Endothelial cell (in vitro differentiated cells): ENCODE measurements at places on chromosomes 1 and 21. TPM values are rescaled to one million over a fixed set of nuclear protein-coding genes. Genes with fewer than 3 reads are reported as not detected.
A peak's percentile ranks its signal among the peaks of the same experiment; 100 is the strongest.

The ZMYND12 gene
- total RNA-seq: 1.1 TPM

The DISP1 gene
- 27.2 TPM for total RNA-seq

The CFHR5 gene
- total RNA-seq: not detected

GRCh38 chr1:58899587-58900271 lies 115.9 kb upstream of the JUN start:
- H3K4me1 ChIP-seq: peaks cover 78% of the 10 kb centered on the region
- DNase-seq: no peak
- H3K27ac ChIP-seq: peak overlapping the region; percentile 97
- no peaks in the 10 kb centered on the region for H3K27me3 ChIP-seq
- H3K36me3 ChIP-seq: no peaks in the 10 kb centered on the region

DNA sequence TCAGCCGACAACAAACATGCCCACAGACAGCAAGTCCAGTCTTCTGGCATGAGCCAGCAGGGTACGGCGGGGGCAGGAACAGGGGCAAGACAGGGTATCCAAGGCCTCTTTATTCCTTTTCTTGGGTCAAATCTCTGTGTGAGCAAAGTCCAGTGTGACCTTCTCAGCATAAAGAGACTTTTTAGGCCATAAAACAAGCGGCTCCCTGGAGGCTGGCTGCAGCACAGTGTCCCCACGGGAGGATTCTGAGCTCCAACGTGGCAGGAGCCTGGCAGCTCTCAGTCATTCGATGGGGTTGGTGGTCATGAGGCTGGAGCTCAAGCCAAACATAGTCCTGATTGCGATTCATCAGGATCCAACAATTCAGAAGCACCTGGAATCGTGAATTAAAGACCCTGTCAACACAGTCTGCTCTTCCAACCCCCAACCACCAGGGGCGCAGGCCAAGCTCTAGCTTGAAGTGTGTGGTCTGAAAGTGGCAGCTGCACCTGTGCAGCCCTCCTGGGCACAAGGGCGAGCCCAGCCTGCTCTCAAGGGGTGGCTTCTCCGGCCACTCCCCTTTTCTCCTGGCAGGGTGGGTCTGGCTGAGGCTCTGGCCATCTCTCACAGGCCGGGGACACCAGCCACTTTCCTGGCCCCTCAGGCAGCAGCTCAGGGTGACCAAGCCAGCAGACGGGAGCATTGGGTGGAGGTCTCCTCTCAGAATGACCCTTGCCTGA lies 62.1 kb downstream of the SLC66A1 start:
- H3K27me3 ChIP-seq: peaks cover 4% of the 10 kb centered on the region
- DNase-seq: peak; percentile 49
- no peaks in the 10 kb centered on the region for H3K4me1 ChIP-seq
- peaks cover 32% of the 10 kb centered on the region for H3K36me3 ChIP-seq

GRCh38 chr1:158177700-158178450 lies 2.8 kb upstream of the CD1D start:
- H3K27me3 ChIP-seq: peaks cover 18% of the 10 kb centered on the region
- H3K4me1 ChIP-seq: peaks cover 18% of the 10 kb centered on the region
- H3K27ac ChIP-seq: no peak overlapping the region

DNA sequence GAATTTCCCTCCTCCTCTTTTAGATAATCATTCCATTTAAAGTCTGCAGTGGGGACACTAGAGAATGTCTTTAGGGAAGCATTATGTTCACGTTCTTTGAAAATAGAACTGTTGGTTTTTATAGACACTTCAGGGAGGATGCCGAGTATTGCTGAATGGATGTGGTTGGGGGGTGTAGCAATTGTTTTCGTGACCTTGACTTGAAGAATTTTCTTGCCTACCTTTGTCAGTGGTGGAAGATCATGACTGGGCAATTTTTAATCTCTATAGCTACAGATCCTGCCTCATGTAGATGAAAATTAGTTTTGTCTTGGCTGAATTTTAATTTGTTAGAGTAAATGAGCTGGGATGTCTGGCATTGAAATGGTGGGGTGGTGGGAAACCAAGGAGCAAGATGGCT lies 3.8 kb downstream of the SMG7 start:
- DNase-seq: no peak
- peaks cover 6% of the 10 kb centered on the region for H3K36me3 ChIP-seq
- no peak overlapping the region for H3K4me3 ChIP-seq

DNA sequence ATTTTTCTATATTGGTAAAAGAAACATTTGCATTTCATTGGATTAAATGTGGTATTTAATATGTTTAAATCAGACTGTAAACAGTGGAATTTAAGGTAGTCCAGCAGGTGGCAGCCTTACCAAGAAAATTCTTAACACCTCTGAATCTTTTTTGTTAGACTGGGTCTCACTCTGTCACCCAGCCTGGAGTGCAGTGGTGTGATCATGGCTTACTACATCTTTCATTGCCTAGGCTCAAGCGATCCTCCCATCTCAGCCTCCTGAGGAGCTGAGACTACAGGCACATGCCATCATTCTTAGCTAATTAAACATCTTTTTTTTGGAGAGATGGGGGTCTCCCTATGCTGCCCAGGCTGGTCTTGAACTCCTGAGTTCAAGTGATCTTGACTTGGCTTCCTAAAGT lies 98.8 kb downstream of the RABGAP1L start:
- no peak overlapping the region for H3K4me3 ChIP-seq
- no peaks in the 10 kb centered on the region for H3K4me1 ChIP-seq
- H3K27me3 ChIP-seq: no peaks in the 10 kb centered on the region
- H3K36me3 ChIP-seq: no peaks in the 10 kb centered on the region
- peak; percentile 56 for DNase-seq

DNA sequence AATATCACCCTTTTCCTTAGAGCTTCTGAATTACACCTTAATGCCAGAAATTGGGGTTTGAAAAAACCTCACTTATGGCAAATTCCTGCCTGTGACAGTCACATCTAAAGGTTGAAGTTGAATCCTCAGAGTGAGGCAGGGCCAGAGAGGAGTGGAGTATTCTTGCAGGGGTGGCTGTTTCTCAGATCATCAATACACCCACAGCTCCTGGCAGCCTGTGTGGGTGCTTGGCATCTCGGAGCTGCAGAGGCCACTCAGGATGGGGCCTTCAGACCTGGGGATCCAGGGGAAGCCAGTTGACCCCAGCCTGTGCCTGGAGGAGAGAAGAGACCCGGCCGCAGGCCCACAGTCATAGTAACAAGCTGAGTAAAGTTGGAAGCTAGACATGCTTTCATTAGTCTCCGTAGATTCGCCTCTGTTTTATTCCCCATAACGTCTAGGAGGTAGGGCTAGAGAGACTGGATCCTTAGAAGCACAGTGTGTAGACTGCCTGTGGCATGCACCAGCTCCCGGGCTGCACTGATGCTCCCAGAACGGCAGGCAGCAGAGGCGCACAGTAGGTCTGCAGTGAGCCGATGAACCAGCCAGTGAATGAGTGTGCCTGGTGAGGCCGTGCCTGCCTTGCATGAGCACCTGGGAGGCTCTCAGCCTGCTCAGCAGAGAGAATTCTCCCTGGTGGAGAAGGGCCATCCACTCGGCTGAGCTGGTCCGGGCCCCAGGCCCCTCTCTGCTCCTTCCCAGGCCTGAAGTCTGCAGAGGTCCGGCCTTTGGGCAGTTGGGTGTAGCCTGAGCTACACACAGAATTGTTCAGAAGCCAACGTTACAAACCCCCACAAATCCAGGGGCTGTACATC lies 42.9 kb downstream of the TFF3 start:
- no peak overlapping the region for H3K27ac ChIP-seq
- peaks cover 19% of the 10 kb centered on the region for H3K36me3 ChIP-seq
- H3K4me1 ChIP-seq: peaks cover 22% of the 10 kb centered on the region
- H3K4me3 ChIP-seq: no peak overlapping the region
- no peak for DNase-seq
- peaks cover 5% of the 10 kb centered on the region for H3K27me3 ChIP-seq

DNA sequence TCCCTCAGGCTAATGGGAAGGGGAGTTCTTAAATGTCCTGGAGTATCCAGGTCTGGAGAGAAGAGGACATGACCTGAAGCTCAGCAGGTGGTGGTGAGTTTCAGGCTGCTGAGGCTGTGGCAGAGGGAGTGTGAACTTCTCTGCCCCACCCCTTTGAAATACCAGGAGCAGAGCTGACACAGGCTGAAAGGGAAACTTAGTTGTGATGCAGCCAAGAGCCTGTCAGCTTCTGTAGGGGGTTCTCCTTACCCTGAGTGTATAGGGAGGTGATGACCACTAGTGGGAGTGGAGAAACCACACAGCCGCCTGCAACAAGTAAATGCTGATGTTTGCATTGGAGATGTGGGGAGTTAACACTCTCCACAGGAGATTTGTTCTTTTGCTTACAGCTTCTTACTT lies 152.3 kb downstream of the FCRL5 start:
- H3K4me1 ChIP-seq: peaks cover 30% of the 10 kb centered on the region
- H3K27ac ChIP-seq: no peak overlapping the region
- no peak for DNase-seq
- H3K36me3 ChIP-seq: no peaks in the 10 kb centered on the region
- H3K4me3 ChIP-seq: no peak overlapping the region

The PLA2G2F gene
- total RNA-seq: not detected

The GUCA2A gene
- total RNA-seq: not detected
